Endothelial cell (in vitro differentiated cells): ENCODE measurements at places on chromosomes 7 and 10.
A peak's percentile ranks its signal among the peaks of the same experiment; 100 is the strongest.

- DNase-seq = no peak
Observed at GRCh38 chr7:11297126-11297625, 323.5 kb downstream of the PHF14 start.

- DNase-seq = no peak
Observed at GRCh38 chr7:47455872-47456185, 126.1 kb downstream of the TNS3 start.

- no peak for DNase-seq
Observed at GRCh38 chr10:128191847-128192246, 65.6 kb upstream of the MKI67 start.

- no peak for DNase-seq
Observed at GRCh38 chr10:112970021-112970420, 20.0 kb downstream of the TCF7L2 start.

DNA sequence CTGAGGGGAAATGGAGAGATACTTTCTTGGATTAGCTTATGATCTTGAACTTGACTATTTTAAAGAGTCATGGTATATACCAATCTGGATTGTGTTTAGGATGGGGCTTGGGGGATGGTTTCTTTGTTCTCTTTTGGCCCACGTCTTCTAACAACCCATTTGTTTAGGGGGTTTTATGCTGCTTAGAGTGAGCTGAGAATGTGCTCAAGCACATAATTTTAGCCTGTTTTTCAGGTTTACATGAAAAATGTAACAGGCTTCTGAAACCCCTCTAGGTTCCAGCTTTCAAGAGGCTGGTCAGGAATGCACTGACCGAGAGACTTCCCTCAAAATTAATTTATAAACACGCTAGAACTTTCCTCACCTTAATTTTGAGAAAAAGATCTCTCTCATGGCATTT lies 94.3 kb downstream of the AUTS2 start:
- no peak for DNase-seq

GRCh38 chr7:104838537-104839299 lies 175.3 kb upstream of the KMT2E start:
- DNase-seq = no peak

GRCh38 chr7:21076054-21076453 lies 289.4 kb upstream of the SP8 start:
- no peak for DNase-seq

GRCh38 chr7:25857376-25858067 lies 294.5 kb upstream of the NFE2L3 start:
- DNase-seq = peak; percentile 48

DNA sequence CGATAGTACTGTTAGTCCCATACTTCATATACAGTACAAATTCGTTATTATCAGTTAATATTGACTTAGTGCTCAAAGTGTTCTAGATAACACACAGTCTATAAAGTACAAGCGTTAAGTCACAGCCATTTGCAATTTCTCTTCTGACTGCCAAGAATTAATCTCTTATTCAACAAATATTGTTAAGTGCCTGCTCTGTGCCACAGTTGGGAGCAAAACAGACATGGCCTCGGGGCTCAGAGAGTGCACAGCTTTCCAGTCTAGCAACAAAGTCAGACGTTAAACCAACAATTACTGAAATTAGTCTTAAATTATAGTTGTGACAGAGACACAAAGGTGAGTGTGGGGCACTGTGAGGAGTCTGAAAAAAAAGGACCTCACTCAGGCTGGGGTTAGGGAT lies 113.0 kb upstream of the DPP6 start:
- DNase-seq = no peak

GRCh38 chr10:71796749-71797405 lies 23.6 kb upstream of the VSIR start:
- DNase-seq = no peak

DNA sequence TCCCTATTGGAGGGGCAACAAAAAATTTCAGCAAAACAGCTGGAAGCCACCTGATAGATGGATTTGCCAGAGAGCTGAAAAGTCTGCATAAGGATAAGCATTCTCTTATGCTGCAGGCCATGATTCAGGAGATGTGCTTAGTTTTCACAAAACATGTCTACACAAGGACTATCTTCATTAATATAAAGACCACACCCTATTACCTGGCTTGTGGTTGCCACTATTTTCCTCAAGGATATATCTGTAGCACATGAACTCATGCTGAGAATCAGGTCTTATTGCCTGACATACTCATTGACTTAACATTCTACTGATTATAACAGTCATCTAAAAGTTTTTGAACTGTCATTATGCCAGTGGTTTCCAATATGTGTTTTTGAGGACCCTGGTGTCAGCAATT lies 7.1 kb upstream of the COL17A1 start:
- no peak for DNase-seq

DNA sequence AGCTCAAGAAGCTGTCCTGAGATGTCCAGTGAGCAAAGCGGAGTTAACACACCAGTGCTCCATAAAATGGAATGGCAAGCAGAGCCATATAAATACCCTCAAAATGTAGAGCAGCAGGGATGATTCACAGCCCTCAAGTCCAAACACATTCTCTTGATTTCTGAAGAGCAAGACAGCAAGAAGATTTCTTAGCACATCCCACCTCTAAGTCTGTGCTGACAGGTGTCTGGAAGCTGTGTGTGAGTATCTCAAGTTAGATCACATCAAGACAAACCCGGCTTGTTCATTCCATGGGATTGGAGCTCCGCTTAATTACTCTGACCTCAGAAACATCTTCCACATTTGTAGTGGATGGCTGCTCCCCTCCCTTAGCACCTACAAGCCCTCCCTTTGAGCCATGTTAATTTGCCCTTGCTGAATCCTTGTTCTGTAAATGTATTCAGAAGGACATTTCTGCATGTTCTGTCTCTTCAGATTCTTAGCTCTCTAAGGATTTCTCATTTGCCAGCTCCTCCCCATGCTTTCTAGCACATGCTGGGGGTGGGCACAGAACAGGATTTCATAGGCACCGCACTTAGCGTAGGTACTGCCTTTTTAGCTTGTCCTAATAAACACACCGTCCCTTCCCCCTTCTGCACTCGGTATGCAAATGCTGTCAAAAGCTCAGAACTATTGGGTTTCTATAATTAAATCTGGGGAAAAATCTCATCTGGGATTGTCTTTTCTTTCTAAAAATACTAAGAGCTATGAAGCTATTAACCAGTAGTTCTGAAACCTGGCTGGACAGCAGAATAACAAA lies 112.7 kb downstream of the CPXM2 start:
- no peak for DNase-seq

- DNase-seq = no peak
Observed at GRCh38 chr7:132455378-132455777, 120.9 kb downstream of the PLXNA4 start.

DNA sequence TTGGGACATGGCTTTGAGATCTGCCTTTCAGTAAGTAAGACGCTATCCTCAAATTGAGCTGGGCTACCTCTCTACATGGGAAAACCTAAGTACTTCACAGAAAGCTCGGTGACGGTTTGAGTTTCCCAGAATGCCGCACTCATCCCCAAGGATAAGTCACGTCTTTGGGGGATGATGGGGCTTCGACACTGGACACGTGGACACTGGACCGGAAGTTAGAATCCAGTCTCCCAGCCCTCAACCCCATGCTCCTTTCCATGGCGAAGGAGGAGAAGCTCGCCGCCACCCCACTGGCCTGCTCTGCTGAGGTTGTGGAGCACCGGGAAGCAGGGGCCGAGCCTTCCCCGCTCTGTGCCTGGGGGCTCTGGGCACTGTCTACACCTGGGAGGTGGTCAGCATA lies 27.5 kb downstream of the PTPRE start:
- DNase-seq = no peak

- DNase-seq = no peak
Observed at GRCh38 chr7:151504715-151505326, 14.9 kb downstream of the RHEB start.

DNA sequence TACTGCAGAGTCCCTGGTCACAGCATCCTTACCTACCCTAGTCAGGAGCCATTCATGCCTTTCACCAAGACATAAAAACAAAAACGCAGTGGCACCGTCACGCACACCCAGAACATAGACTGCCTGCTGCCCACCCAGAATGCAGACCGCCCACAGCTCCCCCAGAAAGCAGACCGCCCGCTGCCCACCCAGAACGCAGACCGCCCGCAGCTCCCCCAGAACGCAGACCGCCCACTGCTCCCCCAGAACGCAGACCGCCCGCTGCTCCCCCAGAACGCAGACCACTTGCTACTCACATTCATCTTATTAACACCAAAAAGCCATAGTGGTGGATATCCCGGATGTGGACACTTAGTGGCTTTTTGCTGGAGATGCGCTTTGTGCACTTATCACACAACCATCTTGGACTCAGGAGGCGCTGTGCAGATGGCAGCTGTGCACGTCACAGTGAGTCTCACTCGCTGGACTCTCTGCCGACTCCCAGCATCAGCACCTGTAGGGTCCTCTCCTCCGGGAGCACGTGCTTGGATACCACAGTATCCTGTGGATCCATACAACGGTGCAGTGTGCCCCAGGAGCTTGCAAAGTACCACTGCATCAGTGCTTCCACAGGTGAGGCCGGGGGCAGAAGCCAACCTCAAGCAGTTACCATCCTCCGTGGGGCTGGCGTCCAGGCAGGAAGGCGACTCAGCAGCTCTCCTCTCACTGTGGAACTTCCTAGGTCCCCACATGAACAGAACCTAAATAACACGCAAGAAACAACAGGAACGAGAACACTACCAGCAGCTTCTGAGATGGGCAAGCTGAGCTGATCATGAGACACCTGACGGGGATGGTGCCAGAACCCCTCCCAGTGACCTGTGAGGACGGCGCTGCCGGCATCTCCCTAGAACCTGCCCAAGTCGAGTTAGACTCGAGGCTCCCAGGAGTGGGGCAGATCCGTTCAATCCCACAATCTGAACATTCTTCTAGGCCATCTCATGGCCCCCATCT lies 161.0 kb downstream of the DIP2C start:
- DNase-seq = no peak

GRCh38 chr10:77452952-77453564 lies 184.6 kb downstream of the KCNMA1 start:
- DNase-seq = no peak

DNA sequence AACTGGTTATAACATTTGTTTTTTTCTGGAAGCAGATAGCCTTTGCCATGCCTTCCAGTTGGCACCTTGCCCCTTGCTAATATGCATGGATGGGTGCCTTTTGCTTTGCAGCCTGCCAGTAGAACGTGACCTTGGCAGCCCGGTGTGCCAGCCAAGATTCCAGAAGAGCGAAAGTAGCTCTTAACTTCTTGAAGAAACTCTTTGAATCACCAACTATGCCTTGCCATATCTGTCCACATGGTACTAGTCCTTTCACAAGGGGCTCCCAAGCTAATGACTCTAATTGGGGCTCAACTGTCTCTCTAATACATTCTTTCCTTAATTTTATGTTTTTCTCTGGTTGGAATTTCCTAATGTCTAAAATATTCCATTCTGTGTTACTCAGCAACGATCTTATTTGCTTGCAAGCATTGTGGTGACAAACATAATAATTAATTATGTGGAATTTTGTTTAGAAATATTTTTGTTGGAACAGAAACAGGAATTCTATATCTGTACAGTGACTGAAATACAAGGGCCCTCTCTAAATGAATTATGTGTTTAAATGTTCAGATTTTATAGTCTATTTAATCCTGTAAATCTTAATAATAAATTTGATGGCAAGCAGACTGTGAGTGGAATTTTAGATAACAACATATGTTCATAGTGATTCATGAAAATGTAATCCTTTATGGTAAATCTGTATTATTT lies 45.8 kb downstream of the HDAC9 start:
- DNase-seq = no peak

GRCh38 chr7:51455513-51455912 lies 138.9 kb upstream of the COBL start:
- DNase-seq = no peak

DNA sequence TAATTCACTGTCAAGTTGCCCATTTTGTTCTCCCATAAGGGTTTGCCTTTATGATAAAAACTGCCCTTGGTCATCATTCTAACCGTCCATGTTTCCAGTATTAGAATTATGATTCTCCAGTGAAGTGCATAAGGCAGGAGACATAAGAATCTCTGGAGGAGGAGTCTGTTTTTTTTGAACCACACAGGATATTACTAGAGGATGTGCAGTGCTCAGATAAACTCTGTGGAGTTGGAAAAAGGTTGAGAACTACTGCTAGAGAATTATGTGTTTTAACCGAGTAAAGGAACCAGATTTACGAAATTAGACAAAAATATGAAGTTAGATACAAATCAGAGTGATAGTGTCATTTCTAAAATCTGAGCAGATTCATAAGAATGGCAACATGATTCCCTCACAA lies 40.5 kb downstream of the MDFIC start:
- no peak for DNase-seq

DNA sequence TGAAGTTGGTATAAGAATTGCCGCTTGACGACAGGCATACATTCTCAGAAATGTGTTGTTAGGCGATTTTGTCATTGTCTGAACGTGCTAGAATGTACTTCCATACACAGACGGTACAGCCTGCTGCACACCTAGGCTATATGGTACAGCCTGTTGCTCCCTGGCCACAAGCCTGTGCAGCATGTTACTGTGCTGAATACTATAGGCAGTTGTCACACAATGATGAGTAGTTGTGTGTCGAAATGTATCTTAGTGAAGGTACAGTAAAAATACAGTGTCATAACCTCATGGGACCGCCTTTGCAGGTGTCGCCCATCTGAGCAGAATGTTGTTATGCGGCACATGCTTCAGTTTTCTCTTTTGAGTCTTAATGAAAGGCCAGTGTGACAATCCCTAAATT lies 66.5 kb downstream of the SHH start:
- DNase-seq = no peak

DNA sequence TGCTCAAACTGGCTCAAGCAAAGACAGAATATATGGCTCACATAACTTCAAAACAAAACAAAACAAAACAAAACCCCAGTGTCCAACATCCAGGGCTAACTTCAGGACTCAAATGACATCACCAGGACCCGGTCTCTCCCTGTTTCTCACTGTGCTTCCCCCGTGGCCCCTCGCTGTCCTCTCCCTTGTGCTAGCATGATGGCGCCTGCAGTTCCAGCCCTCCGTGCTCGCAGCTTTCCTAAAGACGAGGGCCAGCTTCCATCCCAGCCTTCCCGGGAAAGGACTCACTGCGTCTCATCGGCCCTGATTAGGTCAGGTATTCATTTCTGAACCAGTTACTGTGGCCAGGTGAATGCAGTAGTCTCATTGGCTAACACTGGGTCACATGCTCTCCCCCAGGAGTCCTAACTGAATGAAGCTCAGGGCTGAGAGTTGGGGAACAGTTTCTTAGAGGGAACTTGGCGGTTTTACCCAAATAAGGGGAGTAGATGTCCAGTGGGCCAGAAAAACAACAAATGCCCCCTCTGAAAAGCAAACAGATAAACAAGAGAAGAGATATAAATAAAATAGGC lies 33.0 kb upstream of the CTBP2 start:
- no peak for DNase-seq

- DNase-seq = no peak
Observed at GRCh38 chr10:33760056-33760943, 425.8 kb upstream of the NRP1 start.
